ENCODE measurements at places on chromosomes 13 and 19.

- DNase-seq: no peak
These were observed 2.0 kb upstream of the UBA2 start for GRCh38 chr19:34426096-34426661.

DNA sequence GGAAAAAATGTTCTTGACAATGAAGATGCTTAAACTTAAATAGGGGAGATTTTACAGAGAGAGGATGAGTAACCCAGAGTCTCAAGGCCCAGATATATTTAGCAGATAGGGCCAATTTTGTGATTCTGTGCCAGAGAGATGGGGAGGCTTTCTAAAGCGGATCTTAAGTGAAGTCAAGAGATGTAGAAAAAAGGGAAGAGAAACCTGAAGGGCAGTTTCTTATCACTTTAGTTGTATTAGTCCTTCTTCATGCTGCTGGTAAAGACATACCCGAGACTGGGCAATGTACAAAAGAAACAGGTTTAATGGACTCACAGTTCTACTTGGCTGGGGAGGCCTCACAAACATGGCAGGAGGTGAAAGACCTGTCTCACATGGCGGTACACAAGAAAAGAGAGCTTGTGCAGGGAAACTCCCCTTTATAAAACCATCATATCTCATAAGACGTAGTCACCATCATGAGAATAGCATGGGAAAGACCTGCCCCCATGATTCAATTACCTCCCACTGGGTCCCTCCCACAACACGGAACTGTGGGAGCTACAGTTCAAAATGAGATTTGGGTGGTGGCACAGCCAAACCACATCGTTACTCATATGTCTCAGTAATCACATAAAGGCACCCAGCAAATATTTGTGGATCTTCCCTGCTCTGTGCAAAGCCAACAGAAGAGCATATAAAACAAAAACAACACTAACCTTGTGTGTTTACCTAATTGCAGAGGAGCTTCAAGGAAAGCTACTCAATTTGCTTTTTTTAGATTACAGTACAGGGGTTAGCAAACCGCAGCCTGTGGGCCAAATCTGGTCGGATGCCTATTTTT is 102.6 kb upstream of the MYCBP2 start:
- DNase-seq: no peak

GRCh38 chr13:21637296-21637695 is 33.3 kb upstream of the MICU2 start:
- peak; percentile 76 for DNase-seq

DNA sequence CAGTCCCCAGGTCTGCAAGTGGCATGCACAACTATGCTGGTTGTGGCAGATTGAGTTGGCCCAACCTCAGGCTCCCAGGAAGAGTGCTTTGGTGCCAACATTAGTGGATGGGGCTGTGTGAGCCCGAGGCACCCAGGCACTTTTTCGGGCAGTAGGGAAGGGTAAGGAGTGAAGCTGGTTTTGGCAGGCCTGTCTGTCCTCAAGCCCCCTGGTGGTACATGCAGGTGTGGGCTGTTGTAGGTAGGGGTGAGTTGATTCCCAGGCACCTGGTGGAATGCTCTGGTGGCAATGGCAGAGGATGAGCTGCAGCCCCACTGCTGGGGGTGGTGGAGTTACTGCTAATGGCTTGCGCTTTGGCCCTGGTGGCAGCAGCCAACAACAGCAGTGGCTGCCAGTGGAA is 723.7 kb upstream of the SLITRK1 start:
- no peak for DNase-seq
